Cardiac septum (tissue), 1 donor: ENCODE measurements at places on chromosomes 11 and 22. TPM values are rescaled to one million over a fixed set of nuclear protein-coding genes. Genes with fewer than 3 reads are reported as not detected.

Gene TTC9C
- 13.6 TPM for total RNA-seq

Gene SOX6
- 34.6 TPM for total RNA-seq

Gene NPAS4
- total RNA-seq = not detected

Gene MAPK8IP1
- 7.5 TPM for total RNA-seq

Gene RASD2
- total RNA-seq = 3.5 TPM

Gene OLFML1
- total RNA-seq = 5.3 TPM

Gene TMEM191B
- 0.62 TPM for total RNA-seq

Gene FAR1
- total RNA-seq = 40.9 TPM

Gene POLR2L
- 202 TPM for total RNA-seq

Gene OR8A1
- not detected for total RNA-seq

Gene CST6
- total RNA-seq = 1.5 TPM

Gene NCF4
- total RNA-seq = 6.1 TPM

Gene SPI1
- 12.0 TPM for total RNA-seq

Gene CARD10
- 6.0 TPM for total RNA-seq

- no peak for DNase-seq
These were observed 5.2 kb downstream of the LMNTD2 start for GRCh38 chr11:555227-555779.

- no peak for DNase-seq
These were observed 3.6 kb upstream of the RRAS2 start for GRCh38 chr11:14362611-14363010.

DNA sequence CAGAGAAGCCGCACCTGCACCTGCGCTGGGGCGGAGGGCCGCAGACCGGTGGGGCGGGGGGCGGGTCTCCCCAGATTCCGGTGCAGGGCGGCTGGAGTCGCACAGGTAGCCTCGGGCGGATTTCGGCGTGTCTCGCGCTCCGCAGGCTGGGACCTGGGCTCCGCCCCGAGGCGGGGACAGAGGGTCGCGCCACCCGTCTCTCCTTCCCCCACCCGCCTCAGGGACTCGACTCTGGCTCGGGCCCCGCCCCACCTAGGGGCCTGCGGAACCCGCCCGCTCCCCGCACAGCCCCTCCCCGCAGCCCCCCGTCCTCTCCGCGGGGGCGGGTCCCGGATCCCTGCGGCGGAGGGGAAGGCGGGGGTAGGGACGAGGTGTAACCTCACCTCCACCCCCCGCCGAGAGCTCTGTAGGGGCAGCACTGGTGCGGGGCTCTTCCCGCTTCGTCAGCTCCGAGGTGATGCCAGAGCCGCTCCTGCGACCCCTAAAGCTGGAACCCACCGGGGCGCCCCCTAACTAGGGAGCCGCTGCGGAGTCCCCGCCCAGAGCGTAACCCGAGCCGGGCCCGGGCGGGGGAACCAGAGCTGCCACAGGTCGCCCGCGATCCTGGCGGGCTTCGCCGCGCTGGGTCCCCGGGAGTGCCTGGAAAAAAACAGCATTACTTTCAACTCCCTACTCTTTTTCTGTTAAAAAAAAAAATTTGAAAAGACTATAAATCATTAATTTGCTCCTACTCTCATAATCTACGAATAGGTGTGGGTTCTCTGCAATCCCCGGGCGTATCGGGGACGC lies at the start of gene SLC29A2:
Gene SLC29A2 (minus strand): TSS at position 134 of the 789 bp plus-strand sequence. CDS start 169 bp downstream, outside the sequence.
- DNase-seq = peak; percentile 80

- DNase-seq = no peak
These were observed 463 bp downstream of the TMEM126B start for GRCh38 chr11:85628771-85629341.

GRCh38 chr11:76230392-76230791 lies 24.1 kb upstream of the WNT11 start:
- no peak for DNase-seq

- no peak for DNase-seq
These were observed 94.3 kb downstream of the TTC28 start for GRCh38 chr22:28585324-28585723.

DNA sequence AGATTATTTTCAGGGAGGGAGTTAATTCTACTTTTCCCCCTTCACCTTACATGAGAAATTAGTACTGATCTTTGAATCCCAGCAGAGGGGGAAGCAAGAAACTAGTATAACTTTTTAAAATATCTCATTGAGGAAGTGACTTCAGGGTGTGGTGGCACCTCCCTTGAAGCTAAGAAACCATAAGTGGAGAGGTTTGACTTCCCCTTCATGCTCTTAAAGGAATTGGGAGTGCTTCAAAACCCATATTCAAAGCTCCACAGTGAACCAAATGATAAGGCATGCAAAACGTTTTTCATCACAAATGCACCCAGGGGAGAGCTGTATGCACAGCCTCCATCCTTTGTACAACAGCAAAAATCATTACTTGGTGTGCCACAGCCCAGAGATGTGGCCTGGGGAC lies 540 bp downstream of the MS4A14 start:
- DNase-seq = no peak

- no peak for DNase-seq
These were observed 452.3 kb downstream of the KCNA4 start for GRCh38 chr11:29564486-29564885.

GRCh38 chr22:22196018-22196533 lies 48.5 kb upstream of the VPREB1 start:
- DNase-seq = no peak

GRCh38 chr11:102399189-102399588 lies 52.2 kb downstream of the BIRC2 start:
- DNase-seq = no peak

- DNase-seq = no peak
These were observed 6.9 kb downstream of the SHISAL1 start for GRCh38 chr22:44305888-44306287.

GRCh38 chr22:38305471-38306448 lies 11.5 kb downstream of the CSNK1E start:
- DNase-seq = no peak

GRCh38 chr22:42313804-42314581 lies 43.5 kb upstream of the TCF20 start:
- DNase-seq = no peak

DNA sequence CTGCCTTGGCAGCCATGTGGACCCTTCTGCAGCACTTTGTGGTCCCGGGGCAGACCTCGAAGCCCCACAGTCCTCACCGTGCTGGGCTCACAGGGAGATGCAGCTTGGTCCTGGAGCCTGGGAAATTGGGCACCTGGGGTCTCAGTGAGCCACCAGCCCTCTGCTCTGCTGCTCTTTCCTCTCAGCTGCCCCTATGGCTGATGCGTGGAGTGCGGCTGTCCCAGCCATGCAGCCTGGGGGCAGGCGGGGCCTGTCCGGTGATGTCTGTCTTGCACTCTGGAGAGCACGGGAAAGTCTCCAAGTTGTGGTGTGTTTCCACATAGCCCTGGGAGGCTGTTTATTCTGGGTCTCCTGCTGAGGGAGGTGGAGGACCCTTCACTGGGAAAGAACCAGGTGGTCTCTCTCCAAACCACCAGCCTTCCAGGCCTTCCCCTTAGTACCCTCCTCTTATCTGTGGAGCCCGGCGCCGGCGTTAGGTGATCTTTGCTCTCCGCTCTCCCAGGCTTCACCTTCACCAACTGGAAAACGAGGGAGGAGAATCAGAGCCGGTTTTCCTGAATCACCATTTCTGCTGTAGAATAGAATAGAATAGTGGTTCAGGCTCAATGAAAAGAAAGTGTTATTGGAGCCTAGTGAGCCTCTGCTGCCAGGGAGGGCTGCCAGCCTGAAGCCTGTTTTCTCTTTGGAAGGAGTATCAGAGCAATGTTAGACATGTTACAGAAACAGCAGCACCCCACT lies 41.2 kb upstream of the GRAMD4 start:
- no peak for DNase-seq

- no peak for DNase-seq
These were observed 11.8 kb upstream of the WDR74 start for GRCh38 chr11:62850911-62851806.

GRCh38 chr11:90856790-90857189 lies 633.9 kb upstream of the CHORDC1 start:
- DNase-seq = no peak

- no peak for DNase-seq
These were observed 31.0 kb upstream of the OR10G7 start for GRCh38 chr11:124072147-124072546.

GRCh38 chr11:73085189-73085875 lies 56.8 kb downstream of the FCHSD2 start:
- no peak for DNase-seq

- no peak for DNase-seq
These were observed 104.9 kb downstream of the KCNC1 start for GRCh38 chr11:17839450-17839849.

DNA sequence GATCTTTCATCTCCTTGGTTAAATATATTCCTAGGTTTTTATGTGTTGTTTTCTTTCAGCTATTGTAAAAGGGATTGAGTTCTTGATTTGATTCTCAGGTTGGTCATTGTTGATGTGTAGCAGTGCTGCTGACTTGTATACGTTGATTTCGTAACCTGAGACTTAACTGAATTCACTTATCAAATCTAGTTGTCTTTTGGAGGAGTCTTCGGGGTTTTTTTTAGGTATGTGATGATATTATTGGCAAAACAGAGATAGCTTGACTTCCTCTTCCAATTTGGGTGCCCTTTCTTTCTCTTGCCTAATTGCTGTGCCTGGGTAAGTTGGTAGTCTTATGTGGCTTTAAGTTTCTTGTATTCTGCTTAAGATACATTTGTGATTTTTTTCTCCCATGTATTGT lies 52.8 kb downstream of the CBL start:
- DNase-seq = no peak

DNA sequence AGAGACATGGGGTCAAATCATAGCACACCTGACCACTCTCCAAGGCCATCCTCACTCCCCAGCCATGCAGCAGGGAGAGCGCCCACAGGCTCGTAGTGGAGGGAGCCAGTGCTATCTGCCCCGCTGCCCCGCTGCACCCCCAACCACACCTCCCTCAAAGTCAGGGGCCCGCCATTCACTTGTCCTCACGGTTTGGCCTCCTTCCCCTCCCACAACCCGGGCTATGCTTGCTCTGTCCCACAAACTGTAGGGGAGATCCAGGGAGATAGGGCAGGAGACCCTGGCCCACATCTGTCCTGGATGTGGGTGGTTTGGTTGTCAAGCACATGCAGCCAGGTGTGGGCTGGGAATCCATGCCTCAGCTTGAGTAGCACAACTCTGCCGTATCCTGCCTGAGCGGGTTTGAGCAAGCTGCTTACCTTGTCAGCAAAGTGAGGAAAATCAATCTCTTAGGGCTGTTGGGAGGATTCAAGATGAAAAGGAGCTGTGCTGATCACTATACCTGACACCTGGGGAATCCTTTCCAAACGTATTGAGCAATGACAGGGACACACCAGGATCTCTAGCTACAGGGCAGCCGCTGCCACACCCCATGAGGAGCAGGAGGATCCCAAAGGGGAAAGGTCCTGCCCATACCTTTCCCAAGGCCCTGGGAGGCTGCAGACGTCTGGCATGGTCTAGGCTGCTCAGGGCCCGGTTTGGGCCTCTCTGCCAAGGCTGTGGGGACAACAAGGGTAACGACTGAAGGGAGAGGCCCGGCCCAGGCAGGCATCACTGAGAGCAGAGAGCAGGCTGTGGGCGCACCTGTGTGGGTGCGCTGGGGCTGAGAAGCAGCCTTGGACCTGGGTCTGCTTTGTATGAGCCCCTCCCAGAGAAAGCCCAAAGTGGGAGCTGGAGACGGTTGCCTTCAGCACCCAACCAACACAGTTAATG lies 23.3 kb downstream of the KCNJ5 start:
- DNase-seq = no peak

GRCh38 chr11:96948066-96948465 lies 558.3 kb downstream of the JRKL start:
- DNase-seq = no peak

DNA sequence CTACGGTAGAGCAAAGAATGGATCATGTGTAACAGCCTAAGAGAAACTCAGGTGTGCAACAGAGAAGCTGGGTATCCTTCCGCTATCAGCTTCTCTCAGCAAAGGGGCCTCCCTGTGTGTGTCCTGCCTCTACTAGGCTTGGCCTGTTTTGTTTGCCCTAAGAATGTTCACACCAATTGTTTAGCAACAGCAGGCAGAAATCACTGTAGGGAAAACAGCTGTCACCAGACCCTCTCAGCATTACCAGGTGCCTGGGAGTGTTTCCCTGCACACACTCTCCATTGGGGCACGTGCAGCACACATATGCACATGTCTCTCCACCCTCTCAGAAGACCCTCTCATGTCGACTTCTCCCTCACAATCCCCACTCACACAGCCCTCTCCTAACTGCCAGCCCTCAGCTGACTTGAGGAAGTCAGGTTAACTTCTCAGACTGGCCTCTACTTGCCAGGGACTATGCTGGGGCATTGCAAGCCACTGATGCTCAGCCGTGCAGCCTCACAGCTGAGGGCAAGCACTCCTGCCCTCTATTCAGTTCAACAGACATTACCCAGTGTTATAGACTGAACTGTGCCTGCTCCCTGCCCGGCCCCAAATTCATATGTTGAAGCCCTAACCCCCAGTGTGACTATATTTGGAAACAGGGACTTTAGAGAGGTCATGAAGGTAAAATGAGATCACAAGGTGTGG lies 97.6 kb downstream of the TRIM29 start:
- DNase-seq = peak; percentile 36

GRCh38 chr11:123718469-123718868 lies 23.0 kb downstream of the ZNF202 start:
- no peak for DNase-seq

DNA sequence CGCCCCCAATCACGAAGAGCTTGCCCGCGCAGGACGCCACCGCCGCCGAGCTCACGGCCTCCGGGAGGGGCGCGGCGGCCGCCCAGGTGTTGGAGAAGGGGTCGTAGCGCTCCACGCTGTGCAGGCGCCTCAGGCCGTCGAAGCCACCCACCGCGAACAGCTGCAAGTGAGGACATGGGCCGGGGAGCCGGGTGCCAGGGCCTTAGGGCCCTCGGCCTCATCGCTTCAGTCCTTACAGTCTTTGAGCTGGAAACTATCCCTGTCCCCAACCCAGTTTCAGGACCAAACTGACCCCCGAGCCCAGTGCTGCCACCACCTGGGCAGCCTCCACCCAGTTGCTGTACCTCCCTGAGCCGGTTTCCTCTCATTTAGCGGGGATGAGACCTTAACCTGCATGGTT lies 7.6 kb downstream of the KLHL35 start:
- no peak for DNase-seq

GRCh38 chr11:69053546-69054396 lies 5.0 kb downstream of the TPCN2 start:
- DNase-seq = no peak

GRCh38 chr11:95790933-95791708 lies 823 bp downstream of the CEP57 start:
- peak; percentile 79 for DNase-seq
